ENCODE measurements at places on chromosomes 2 and 18.

- DNase-seq: no peak
Observed at GRCh38 chr2:100344433-100344832, 22.1 kb upstream of the LONRF2 start.

DNA sequence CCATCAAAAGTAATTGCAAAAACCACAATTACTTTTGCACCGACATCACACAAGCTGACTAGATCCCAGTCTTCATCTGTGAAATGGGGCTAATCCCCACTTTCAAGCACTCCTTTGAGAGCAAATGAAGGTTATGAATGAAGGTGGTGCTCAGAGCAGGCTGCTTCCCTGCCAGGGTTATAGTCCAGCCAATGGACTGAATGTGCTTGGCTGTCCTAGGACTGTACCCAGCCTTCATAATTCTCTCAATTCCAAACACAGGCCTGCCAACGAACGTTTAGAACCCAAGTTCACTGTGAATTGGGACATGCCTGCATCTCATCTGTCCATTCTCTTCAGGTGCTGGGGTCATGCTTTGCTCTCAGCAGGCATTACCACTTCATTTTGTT is 27.8 kb upstream of the ICOS start:
- no peak for DNase-seq

DNA sequence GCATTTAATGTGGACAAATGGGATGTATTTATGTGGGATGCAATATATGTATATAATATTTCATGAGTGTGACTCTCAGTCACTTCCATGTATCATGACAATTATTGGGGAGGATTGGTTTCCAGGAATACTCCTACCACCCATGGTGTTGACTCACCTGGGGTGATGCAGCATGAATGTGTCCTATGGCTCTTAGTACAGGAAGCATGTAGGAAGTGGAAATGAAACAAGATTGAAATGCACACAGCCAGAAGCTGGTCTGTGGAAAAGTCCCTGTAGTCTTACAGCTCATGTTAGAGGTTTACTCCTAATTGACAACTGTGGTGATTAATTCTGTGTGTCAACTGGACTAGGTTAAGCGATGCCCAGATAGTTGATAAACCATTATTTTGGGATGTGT is 89.3 kb upstream of the HAAO start:
- DNase-seq: no peak

DNA sequence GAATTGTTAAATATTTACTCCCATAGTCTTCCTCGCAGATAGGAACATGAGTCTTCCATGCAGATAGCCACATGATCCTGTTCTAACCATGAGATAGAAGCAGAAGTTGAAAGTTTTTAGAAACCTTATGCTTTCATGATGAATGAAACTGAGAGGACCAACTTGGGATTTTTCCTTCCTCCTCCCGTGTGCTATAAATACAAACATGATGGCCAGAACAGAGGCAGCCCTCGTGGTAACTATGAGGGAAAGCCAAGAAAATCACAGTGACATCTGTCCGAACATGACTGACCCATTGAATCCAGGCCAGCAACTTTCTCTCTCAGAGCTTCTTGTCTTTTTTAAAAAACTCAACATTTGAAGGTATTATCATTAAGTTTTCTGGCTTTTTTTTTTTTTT is 78.5 kb downstream of the ACAA2 start:
- DNase-seq: no peak

DNA sequence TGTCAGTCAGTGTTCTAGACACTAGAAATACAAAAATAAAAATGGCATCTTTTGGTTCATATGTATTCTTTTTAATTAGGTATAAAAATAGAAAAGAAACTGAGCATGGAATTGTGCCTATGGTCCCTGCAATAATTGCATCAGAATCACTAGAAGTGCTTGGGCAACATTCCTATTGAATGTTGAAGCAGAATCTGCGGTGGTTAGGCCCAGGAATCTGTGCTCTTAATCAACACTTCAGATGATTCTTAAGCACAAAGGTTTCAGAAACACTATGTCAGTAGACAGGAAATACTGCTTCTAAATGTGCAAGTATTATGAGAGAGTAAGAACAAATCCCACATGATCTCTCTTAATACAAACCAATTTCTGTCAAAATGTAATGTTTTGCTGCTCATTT is 20.3 kb upstream of the RBBP8 start:
- DNase-seq: no peak

GRCh38 chr18:56995579-56996188 is 151.2 kb upstream of the BOD1L2 start:
- no peak for DNase-seq

GRCh38 chr2:52386433-52387030 is 1354.6 kb upstream of the NRXN1 start:
- no peak for DNase-seq

DNA sequence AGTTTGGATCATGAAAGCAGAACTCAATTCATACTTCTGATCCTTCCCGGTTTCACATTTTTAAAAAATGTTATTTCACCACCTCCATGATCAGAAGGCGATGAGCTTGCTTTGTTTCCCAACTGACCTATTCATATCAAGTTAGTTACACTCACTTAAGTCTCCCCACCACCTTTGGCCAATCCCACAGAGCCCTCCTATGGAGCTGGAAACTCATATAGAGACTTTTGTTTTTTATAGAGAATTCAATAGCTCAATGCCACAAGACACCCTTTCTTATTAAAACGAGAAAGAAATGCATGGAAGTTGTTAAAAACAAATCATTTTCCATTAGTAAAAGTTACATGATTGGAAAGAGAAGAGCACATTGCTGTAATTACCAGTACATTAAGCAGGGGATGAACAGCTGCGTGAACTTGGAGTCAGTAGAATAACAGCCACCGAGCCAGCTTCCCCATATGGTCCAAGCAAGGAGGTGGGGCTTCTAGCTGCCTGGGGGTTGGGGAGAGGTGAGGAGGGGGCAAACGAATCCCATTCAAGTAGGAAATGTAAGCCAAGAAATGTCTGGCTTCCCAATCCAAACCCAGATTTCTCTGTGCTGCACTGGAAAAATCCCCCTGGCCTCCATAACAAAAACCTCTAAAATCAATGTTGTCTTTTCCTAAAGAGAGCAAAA is 614.5 kb downstream of the IRS1 start:
- no peak for DNase-seq

DNA sequence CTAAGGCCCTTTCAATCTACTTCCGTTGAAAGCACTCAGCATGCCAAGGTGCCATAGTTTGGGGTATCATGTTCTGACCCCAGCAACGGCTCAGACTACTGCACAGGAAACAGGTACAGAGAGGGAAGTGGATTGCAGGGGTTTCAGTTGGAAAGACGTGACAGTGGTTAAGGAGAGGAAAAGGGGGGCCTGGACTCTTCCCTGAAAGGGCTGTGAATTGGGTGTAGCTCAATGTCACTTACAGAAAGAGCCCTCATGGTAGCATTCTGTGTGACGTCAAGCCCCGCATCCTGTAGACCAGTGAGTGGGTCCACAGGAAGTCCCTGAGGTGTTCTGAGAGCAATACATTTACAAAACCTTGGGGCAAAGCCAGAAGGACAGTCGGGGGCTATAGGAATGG is 121.5 kb upstream of the GYPC start:
- DNase-seq: no peak

DNA sequence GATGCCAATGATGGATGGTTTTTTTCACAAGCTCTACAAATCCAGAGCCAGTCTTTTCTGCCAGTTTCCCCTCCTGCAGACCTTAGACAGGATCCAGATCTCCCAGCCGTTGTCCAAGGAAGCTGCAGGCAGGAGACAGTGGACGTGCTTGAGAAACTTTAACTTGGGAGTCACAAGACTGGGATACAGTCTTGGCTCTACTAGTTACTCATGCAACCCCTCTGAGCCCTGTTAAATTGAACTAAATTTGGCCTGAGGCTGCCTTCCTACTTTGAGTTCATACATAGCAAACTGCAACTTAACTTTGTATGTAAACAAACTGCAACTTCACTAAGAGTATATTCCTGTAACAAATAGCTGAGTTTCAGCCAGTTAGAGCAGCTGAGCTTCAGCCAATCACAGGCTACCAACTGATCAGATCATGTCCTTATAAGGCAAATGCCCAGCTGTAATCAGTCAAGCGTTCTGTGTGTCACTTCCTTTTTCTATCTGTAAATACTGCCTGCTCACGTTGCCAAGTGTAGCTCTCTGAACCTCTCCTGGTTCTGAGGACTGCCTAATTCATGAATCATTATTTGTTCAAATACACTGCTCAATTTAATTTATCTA is 140.9 kb downstream of the CAPN13 start:
- DNase-seq: no peak

DNA sequence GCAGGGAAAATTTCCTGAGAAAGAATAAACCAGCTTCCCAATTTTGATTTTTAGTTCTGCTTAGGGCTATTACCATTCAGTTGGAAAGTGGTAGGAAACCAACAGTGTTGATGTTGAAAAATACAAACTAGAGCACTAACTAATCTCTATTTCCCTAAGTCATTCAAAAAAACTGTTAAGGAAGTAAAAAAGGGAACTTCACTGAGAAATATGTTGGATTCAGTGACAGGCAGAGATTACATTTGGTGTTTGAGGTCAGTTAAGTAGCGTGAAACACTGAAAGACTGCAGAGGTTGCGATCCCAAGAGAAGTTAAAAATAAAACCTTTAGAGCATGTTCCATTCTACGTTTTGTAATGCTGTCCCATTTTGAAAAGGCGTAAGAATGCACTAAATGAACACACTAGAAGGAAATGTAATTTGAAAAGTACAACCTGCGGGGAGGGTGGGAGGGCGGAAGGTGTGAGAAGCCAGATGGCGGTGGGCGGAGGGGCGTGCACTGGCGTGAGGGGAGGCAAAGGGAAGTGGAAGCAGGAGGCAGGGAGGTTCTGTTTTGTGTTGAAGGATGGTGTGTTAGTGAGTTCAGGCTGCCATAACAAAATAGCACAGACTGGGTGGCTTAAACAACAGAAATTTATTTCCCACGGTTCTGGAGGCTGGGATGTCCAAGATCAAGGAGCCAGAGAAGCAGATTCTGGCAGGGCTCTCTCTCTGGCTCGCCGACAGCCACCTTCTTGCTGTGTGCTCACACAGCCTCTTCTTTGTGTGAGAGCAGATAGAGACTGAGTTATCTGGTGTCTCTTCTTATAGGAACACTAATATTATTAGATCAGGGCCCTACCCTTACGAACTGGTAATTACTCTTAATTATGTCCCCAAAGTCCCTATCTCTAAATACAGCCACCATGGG is 94.3 kb upstream of the KCTD1 start:
- DNase-seq: no peak

DNA sequence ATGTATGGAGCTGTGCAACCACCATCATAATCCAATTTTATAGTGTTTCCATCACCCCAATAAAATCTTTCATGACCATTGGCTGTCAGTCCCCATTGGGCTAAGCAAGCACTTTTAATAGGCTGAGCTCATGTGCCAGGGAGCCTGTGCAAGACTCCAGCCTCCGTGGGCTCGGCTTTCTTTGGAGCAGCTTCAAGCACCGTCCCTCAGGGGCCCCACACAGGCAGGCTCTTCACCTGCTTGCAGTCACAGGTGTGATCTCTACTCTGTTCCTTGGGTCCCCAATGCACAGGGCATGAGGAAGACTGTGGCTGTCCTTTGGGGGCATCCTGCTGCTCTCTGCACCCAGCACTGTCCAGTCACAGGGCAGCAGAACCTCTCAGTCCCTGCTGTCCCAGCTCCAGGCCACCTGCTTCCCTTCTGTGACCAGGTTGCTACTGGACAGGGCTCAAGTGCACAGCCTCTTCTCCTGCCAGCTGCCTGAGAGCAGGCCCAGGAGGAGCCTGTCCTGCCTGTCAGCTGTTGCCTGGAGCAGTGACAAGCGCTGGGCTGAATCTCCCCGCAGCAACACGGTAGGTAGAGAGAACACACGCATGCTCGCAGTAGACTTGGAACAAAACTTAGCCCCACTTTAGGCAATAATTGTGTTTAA is 40.7 kb upstream of the TMEM131 start:
- no peak for DNase-seq

DNA sequence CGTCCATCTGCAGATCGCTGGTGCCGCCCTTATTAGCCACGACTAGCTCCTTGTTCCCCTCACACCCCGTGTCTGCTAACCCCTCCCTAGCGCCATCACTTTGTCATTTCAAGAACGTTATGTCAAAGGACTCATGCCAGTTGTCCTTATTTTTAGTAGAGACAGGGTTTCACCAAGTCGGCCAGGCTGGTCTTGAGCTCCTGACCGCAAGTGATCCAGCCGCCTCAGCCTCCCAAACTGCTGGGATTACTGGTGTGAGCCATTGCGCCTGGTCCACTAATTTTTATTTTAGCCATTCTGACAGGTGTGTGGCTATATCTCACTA is 138.9 kb upstream of the HDAC4 start:
- no peak for DNase-seq

- no peak for DNase-seq
Observed at GRCh38 chr2:150885236-150885635, 376.4 kb downstream of the RBM43 start.

GRCh38 chr18:8688216-8688800 is 17.0 kb upstream of the MTCL1 start:
- no peak for DNase-seq

- DNase-seq: no peak
Observed at GRCh38 chr18:12295389-12296086, 12.5 kb upstream of the TUBB6 start.

DNA sequence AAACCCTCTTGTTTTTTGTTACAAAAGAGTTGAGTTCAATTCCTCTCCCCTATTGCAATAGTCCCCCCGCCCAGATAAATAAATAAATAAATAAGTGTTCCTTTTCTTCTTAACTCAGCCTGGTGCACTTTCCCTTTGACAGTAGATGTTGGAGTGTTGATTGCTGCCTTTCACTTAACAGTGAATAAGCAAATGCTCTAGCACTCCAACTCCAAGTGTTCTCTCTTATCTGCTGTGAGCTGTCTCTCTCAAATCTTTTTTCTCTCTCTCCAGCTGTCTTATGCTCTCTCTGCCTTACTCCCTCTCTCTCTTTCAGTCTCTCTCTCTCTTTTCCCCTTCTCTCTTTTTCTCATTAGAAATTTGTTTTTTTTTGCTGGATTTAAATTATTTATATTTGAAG is 216.7 kb downstream of the TMX3 start:
- no peak for DNase-seq

- no peak for DNase-seq
Observed at GRCh38 chr2:23273786-23274185, 111.2 kb upstream of the KLHL29 start.

DNA sequence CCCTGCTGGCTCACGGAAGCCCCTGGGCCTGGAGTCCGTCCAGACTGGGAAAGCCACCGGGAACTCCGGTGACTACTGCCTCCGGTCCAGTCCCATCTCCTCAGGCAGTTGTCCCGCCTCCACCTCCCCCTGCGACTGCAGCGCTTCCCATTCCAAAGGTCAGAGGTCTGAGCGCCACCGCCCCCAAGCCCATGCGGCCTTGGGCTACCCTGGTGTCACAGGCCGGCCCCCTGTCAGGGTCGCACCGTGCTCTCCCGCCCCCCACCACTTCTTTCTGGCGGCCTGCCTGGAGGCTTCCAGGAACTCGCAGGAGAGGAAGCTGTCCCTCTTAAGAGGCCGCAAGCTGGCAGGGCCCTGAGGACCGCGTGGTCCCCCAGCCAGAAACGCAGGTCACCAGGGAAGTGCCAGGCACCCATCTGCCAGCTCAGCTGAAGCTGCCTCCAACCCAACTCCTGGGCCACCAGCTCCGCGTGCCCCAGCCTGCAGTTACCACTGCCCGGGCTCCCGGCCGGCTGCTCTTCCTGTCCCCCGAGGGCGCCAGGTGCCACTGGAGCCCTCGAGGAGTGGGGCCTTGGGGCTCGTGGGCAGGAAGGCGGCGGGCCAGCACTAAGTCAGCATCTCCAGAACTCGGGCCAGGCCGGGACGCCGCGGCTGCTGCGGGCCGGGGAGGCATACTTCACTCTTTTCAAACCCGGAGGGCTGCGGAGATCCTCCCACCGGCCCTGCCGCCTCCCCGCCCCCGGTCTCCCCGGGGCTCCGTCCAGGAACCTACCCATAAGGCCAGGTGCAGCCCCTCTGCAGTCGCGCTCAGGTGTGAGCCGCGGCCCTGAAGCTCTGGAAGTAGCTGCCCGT is 83.3 kb upstream of the POMC start:
- peak; percentile 89 for DNase-seq

Measured in GM13976 (cell line).